CD4-positive, alpha-beta T cell treated with Interleukin-17A for 4 hours (primary cell): ENCODE measurements at places on chromosomes 13 and 19.

- no peak for DNase-seq
Measured at GRCh38 chr13:109198585-109198984, 569.2 kb downstream of the MYO16 start.

DNA sequence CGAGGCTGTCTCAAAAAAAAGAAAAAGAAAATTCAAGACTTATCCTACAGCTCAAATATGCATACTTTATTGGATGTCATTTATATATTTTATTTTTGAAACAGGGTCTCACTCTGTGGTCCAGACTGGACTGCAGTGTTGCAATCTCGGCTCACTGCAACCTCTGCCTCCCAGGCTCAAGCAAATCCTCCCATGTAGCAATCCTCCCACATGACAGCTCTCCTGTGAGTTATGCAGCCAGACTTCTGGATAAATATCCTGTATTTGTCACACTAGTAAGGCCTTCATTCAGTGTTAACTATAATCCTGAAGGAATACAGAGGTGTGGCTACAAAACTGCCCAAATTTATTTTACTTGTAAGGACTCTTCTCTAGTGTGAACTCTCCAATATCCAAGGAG is 7.2 kb downstream of the ZNF552 start:
- no peak for DNase-seq

GRCh38 chr13:45548281-45548680 is 67.3 kb downstream of the ERICH6B start:
- no peak for DNase-seq

DNA sequence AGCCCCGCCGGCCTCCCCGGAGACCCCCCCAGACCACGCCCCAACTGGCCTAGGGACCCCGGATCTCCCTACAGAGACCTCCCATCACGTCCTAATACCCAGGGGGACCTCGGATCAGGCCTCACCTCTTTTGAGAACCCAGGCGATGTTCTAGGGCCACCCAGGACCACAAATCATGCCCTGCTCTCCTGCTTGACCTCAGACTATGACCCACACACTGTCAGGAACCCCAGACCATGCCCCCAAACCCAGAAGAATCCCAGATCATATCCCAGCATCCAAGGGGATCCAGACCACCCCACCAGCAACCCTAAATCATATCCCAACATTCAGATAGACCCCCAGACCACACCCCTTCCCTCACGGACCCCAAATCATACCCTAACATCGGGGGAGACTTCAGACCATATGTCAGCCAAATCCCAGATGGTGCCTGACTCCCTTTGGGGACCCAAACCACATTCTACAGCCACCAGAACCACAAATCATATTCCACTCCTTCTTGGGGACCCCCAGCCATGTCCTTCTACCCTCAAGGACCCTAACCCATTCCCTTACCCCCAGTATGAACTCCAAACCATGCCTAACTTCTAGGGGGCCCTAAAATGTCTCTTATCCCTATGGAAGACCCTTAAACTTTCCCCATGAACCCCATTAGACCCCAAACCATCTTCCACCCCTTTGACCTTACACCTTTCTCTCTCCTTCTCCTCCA is 611 bp upstream of the LRFN1 start:
- DNase-seq = no peak

- peak; percentile 80 for DNase-seq
Measured at GRCh38 chr19:49475995-49476880, 2.2 kb downstream of the FLT3LG start.

- DNase-seq = no peak
Measured at GRCh38 chr13:25846222-25846984, 205.4 kb downstream of the SHISA2 start.

DNA sequence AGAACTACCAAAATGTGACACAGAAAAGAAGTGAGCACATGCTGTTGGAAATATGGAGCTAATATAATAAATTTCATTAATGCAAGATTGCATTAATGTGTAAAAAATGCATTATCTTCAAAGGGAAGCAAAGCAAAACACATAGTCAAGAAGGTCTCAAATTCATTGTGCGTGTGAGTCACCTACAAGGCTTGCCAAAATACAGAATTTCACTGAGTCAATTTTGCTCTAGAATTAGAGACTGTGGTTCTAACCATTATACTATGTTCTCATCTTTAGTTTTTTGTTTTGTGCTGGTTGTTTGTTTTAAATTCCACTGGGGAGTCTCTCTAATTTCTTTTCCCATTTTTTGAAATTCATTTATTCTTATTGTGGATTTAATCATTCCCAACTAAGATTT is 149.8 kb upstream of the SLITRK1 start:
- no peak for DNase-seq

DNA sequence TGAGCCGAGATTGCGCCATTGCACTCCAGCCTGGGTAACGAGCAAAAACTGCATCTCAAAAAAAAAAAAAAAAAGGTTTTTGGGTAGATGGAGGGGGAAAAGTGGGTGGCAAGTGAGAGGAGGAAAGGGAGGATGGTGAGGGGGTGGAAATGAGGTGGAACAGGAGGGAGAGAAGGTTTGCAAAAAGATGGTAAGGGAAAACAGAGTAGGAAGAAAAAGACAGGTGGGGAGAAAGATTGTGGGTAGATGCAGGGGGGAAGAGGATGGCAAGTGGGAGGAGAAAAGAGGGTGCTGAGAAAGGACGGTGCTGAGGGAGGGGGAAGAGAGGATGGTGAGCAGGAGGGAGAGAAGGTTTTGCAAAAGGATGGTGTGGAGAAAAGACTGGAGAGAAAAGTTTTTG is 57.8 kb upstream of the C1QTNF9B start:
- DNase-seq = no peak

DNA sequence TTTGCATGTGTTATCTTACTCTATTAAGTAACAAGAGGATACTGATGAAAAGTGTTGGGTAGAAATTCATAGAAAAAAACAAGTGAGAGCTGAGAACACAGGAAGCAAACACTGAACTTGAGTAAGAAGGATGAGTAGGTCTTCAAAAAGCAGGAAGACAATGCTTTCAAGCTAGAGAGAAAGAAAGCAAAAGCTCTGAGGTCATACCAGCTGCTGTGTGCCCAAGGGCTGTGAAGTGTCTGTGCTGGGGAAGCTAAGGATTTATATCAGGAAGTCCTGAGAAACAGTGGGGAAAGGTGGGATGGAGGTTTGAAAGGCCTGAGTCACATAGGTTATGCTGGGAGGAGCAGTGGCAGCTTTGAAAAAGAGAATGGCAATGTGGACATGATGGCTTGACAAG is 145.5 kb upstream of the MAB21L1 start:
- no peak for DNase-seq

- DNase-seq = no peak
Measured at GRCh38 chr13:88097541-88097940, 426.4 kb downstream of the SLITRK5 start.

- DNase-seq = no peak
Measured at GRCh38 chr13:66338542-66338941, 891.6 kb downstream of the PCDH9 start.

- no peak for DNase-seq
Measured at GRCh38 chr19:54952591-54953344, 5.4 kb upstream of the NLRP7 start.

DNA sequence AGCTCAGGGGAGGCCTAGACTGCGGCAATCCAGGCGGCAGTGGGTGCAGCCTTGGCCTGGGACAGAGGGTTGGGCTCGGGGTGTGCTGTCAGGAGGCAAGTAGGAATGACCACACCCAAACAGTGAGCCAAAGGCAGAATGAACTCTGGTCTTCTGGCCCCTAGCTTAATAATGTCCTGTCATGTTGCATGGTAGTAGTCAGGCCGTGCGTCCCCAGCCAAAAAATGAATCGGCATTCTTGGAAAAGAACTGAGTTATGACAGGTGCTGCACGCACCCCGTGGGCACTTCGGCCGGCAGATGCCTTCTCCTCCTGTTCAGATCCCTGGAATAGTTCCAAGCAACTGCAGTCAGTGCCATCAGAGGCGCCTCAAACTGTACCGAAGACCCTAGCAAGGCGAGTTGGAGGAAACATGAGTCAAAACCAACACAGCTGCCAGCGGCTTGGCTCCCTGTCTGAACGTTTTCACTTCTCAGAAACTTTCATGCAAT is 55.9 kb downstream of the ATP7B start:
- no peak for DNase-seq

GRCh38 chr13:111938741-111939665 is 127.9 kb upstream of the SOX1 start:
- no peak for DNase-seq

- no peak for DNase-seq
Measured at GRCh38 chr13:28179974-28180373, 41.6 kb downstream of the PAN3 start.

DNA sequence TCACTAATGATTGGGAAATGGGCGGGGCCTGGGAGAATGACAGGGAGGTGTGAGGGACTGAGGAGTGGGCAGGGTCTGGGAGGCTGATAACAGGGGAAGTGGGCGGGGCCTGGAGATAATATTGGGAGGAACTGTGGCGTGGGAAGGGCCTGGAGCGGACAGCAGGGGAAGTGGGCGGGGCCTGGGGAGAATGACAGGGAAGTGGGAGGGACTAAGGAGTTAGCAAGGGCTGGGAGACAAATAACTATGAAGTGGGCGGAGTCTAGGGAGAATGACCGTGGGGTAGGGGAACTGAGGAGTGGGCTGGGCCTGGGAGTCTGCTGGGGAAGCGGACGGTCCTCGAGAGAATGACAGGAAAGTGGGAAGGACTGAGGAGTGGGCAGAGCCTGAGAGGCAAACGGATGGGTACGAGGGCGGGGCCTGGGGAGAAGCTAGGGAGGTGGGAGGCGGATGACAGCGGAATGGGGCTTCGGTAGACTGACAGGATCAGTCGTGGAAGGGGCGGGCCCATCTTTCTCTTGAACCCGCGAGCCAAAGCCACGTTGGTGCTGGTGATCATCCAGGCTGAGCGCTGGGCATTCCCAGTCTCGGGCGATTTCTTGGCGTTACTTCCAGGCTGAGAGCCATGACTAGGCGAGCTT is 14.0 kb upstream of the TUBB4A start:
- peak; percentile 81 for DNase-seq
